ENCODE measurements at places on chromosomes 6 and 20. TPM values are rescaled to one million over a fixed set of nuclear protein-coding genes. Genes with fewer than 3 reads are reported as not detected.

The IYD gene
- total RNA-seq, result under 0.01 TPM

GRCh38 chr20:16368645-16369292 lies 204.5 kb downstream of the KIF16B start:
- DNase-seq, result no peak

DNA sequence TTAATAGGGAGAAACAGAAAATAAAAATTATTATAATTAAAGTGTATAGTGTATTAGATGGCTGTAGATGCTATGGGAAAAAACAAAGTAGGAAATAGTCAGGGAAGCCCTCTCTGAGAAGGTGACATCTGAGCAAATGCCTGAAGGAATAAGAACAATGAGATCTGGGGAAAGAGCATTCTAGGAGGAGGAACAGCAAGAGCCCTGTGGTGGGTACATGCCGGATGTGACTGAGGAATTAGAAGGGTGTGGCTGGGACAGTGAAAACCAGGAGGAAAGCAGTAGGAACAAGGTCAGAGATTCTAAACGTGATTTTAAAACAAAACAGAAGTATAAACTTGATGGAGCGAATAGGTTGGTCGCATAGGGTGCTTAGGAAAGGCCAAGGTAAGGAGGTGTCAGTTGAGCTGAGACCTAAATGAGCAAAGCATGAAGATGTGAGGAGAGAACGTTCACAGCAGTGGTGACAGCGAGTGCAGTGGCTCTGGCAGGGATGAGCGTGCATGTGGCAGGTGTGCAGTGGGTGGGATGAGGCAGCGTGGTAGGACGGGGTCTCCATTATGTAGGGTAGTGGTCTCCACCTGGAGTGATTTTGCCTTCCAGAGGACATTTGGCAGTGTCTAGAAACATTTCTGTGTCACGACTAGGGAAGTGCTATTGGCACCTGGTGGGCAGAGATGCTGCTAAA lies 97.1 kb upstream of the MRPS10 start:
- peak; percentile 43 for DNase-seq

The SAPCD1 gene
- total RNA-seq, result 0.27 TPM

DNA sequence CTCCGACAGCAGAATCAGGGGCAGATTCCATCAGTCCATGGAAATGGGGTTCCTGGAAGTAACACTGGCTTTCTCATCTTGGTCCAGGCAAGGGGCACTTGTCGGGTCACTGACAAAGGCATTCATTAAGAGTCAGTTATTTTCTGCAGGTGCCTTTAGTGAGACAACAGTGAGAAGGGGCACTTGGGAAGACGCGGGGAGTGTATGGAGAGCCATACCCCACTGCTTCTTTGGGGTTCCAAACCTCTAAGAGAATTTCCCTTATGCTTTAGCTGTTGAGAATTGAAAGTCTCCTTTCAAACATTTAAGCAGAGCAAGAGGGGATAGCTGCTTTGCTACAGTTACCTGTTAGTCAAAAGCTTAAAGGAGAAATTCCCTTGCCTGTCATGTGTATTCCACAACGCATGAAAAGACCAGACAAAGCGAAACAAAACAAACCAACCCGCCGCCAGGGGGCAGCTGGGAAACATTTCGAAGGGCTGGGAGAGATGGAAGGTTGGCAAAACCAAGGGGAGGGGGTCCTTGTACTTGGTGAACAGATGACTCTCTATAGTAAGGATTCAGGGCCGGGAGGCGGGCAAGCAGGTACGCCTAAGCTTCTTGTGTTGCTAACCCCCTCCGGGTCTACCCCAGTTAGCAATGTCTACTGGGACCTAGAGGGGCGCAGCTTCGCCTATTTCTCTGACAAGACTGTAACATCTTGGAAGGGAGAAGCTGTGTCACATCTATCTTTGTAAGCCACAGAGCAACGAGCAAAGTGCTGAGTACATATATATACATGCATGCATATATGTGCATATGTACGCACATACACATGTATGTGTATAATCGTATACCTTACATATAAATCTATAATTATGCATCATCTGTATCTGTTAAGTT lies 474.9 kb upstream of the AGPAT4 start:
- peak; percentile 54 for DNase-seq

GRCh38 chr6:89954721-89955148 lies 60.5 kb downstream of the GJA10 start:
- no peak for DNase-seq

GRCh38 chr6:159089909-159090308 lies 45.1 kb upstream of the TAGAP start:
- no peak for DNase-seq

The TREML1 gene
- total RNA-seq, result not detected

DNA sequence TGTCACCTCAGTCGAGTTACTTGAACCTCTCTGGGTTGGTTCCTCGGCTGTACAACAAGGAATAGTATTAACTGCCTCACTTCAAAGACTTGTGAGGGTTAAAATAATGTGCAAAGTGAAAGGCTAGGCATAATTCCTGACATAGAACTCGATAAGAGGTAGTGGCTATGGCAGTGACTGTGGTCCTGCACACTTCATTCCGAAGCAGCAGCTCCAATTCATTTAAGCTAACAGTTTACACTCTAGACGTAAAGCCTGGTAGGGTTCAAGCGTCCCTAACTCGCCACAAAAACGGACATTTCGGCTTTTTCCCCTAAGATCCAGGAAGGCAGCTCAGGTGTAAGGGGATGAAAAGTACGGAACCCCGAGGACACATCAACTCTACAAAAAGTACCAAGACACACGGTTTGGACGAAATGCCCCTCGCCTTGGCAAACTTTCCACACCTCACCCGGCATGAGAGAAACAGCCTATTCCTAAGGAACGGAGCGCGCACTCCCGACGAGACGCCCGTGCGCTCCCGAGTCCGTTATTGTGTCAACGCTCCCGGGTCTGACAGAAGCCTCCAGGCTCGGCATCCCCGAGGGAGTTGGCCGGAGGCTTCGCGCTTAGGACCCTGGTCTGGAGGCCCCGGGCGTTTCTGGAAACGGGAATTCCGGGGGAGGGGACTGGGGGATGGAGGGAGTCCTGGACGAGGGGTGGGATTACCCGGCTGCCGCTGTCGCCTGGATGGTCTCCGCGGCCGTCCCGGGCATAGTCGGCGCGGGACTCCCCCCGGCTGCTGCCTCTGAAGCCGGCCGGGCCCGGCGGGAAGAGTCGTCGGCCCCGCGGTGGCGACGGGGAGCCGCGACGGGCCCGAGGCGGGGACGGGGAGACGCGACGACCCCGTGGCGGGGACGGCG lies 937 bp downstream of the ZNF318 start:
- DNase-seq, result peak; percentile 59

The TRIM31 gene
- not detected for total RNA-seq

The SLC35D3 gene
- total RNA-seq, result not detected

Data from Daoy (cell line).